ENCODE measurements at places on chromosomes 12 and 14.

DNA sequence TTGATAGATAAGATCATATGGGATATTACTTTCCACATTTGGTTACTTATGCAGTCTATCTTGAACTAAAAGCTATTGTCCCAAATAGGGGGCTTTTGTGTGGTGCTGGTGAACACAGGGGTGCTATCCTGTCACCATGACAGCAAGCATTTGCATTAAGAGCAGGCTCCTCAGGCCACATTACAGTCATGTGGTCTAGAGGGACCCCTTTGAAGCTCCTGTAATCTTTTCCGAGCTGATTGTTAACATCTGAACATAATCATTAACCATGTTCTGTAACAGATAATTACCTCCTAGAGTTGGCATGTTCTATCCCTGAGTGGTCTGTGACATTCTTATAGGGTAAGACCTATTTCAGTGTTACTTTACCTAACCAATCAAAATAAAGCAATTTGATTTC is 178.8 kb downstream of the KTN1 start:
- no peak for DNase-seq

GRCh38 chr14:36279306-36280190 is 40.9 kb downstream of the MBIP start:
- no peak for DNase-seq

GRCh38 chr14:65412856-65413738 is 567 bp downstream of the FUT8 start:
- no peak for DNase-seq

- no peak for DNase-seq
Measured at GRCh38 chr14:79658221-79658620, 553.1 kb downstream of the DIO2 start.

DNA sequence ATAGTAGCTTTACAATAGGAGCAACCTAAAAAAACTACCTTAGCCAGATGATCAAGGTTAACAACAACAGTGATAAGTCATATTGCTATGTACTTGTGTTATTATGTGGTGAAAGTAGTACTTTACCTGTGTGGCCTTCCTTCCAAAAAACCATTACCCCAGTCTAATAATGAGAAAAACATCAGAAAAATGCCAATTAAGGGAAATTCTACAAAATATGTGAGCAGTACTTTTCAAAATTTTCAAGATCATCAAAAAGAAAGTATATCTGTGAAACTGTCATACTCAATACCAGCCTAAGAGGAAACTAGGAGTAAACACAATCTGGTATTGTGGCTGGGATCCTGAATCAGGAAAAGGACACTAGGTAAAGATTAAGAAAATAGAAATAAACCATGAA is 165.3 kb upstream of the PKP2 start:
- no peak for DNase-seq

DNA sequence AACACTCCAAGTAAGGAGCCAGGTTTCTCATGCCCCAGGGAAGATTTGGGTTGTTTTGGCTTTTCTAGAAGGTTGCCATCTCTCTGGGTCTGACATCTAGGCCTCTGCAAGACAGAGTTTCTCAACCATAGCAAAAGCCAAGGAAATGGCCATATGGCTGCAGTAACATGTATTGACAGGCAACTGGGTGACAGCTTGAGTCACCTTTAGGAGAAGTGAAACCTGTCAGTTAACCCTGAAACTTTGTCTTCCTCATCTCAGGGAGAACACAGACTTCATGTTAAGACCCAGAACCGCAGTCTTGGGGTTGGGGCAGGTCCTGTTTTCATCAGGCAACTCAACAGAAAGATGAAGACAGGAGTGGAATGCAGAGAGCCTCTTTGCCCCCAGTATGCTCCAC is 46.0 kb upstream of the PLBD1 start:
- DNase-seq, result no peak

GRCh38 chr12:69469854-69470188 is 367 bp upstream of the FRS2 start:
- no peak for DNase-seq

DNA sequence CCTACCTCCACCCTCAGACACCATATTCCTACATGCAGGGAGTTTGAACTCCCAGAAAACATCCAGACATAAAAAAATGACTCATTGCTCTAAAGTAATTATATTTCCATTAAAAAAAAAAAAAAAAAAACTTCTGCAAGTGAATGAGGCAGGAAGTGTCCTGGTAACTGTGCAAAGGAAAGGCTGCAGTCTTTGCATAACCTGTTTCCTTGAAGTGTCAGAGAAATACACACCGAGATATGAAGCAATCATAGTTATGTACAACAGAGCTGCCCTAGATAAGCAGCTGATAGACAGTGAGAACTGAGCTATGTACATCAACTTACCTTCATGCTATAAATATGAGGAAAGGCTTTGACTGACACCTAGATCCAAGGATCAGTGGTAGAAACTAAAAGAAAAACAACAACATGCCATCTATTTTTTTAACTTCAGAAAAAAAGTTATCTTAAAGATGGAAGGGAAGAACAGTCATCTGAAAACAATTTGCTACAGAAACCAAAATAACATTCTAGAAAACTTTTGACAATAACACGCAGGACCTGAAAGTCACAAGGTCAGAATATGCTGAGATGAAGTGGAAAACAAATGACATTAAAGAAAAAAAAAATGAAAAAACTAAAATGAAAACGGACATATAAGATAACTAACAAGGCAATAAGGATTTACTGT is 263.2 kb downstream of the SEC23A start:
- DNase-seq, result no peak

- DNase-seq, result no peak
Measured at GRCh38 chr12:9935026-9935425, 2.9 kb upstream of the CLEC2A start.

- no peak for DNase-seq
Measured at GRCh38 chr12:103177639-103178255, 220.3 kb downstream of the ASCL1 start.

GRCh38 chr12:119147847-119148448 is 30.8 kb upstream of the HSPB8 start:
- no peak for DNase-seq

- no peak for DNase-seq
Measured at GRCh38 chr12:27810756-27811155, 30.7 kb upstream of the MANSC4 start.

- no peak for DNase-seq
Measured at GRCh38 chr14:20578325-20578724, 9.5 kb downstream of the RNASE11 start.

- DNase-seq, result no peak
Measured at GRCh38 chr14:103634156-103634555, 5.1 kb downstream of the KLC1 start.

- no peak for DNase-seq
Measured at GRCh38 chr14:65954942-65955341, 531.2 kb upstream of the CCDC196 start.

GRCh38 chr12:58450868-58451482 is 469.3 kb downstream of the LRIG3 start:
- DNase-seq, result no peak
